ENCODE measurements at places on chromosomes 6 and 20.

DNA sequence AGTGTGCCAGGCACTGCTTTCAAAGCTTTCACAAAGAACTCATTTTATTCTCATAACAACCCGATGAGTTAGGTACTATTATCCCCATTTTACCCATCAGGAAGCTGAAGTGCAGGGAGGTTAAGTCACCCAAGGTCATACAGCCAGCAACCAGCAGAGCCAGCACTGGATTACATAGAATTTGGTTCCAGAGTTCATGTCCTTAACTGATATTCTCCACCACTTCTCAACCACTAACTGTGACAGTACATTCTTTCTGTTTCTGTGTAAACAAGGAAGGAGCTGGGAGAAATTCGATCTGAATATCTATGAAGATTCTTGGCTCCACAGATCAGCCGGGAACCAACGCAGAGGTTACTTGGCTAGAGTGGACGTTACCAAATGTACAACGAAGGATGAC is 98.0 kb downstream of the KIF16B start:
- no peak for DNase-seq

DNA sequence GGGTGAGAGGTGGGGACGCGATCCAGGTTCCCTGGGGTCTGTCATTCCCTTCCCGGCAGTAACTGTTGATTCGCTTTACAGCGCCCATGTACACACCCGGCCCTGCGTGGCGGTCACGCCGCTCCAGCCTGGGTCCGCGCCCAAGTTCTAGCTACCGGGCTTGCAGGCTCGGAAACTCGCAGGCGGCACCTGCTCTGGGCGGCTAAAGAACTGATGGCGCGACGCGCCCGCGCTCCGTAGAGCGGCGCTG is 1.4 kb upstream of the POU3F2 start:
- no peak for DNase-seq

GRCh38 chr6:29791162-29791561 is 36.5 kb upstream of the HLA-G start:
- no peak for DNase-seq

- no peak for DNase-seq
Observed at GRCh38 chr6:32375739-32376529, 4.2 kb upstream of the TSBP1 start.
